ENCODE measurements at places on chromosomes 12 and 14.

- no peak for DNase-seq
Measured at GRCh38 chr12:22626406-22626805, 1.4 kb downstream of the ETNK1 start.

DNA sequence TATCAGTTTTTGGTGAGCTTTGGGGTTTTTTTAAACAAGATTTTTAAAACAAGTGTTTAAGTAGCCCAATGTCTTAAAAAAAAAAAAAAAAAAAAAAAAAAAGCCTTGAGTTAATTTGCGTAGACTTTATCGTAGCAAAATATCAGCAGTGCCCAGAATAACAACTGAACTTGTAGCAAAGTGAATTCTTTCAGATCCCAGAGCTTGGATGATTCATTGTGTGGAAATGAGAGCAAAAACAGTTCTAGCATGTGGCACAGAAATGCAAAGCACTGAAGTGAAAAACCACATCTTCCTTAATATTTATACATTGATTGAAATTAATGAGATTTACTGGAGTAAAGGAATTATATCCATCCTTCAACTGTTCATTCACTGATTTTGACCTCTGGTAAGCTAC lies 258.1 kb downstream of the EGLN3 start:
- DNase-seq, result no peak

GRCh38 chr14:44428231-44428945 lies 78.7 kb downstream of the FSCB start:
- DNase-seq, result no peak

DNA sequence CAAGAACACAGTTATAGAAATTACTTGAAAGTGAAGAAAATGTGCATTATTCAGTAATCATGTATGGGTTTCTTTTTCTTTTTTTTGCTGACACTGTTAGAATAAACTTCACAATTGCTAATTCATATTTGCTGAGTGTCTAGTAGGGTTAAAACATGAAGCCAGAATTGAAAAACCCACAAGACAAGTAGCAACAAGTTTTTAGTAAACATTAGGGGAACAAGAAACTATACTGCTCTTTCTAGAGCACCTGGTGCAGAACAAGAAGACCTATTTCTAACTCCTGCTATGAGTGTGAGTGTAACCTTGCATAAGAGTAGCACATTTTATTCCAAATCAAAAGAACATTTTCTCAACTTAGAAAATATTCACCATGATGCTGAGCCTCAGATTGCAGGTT lies 83.2 kb downstream of the ITPR2 start:
- DNase-seq, result no peak

DNA sequence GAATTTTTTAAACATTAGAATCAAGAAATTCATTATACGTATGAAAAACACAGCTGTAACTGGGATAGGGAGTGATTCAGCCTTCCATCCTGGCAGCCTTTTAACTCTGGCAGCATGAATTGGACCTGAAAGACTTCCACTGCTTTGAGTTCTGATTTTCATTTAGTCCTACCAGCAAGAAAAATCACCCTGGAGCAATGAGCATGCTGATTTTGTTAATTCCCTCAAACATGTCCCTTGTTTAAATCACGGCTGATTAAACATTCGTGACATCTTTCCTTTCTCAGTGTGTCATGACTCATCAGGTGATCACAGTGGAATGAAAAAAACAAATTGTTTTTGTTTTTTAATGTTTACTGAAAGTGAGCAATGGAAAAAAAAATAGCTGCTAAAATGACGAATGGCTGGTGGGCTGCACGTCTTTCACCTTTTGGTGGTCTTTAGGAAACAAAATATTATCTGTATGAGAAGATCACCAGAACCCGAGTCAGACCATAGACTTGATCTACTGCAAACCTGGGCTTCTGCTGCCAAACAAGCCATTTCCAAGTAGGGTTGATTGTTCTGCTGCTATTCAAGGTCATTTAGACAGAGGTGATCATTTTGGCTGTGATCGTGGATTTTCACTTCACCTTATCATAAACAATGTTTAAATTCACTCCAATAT lies 67.0 kb upstream of the CAND1 start:
- no peak for DNase-seq

DNA sequence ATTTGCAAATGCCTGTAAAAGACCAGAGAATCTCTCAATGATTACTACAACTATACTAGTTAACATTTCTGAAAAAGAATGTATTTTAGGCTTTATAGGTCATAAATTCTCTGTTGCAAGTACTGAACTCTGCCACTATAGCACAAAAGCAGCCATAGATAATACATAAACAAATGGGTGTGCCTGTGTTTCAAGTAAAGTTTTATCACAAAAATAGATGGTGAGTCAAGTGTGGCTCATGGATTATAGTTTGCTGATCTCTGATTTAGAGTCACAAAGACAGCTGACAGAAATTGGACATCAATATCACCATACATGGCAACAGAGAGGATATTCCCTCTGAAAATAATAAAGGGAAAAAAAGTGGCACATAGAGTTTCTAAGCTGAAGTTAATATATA lies 68.1 kb downstream of the FSCB start:
- DNase-seq, result no peak

DNA sequence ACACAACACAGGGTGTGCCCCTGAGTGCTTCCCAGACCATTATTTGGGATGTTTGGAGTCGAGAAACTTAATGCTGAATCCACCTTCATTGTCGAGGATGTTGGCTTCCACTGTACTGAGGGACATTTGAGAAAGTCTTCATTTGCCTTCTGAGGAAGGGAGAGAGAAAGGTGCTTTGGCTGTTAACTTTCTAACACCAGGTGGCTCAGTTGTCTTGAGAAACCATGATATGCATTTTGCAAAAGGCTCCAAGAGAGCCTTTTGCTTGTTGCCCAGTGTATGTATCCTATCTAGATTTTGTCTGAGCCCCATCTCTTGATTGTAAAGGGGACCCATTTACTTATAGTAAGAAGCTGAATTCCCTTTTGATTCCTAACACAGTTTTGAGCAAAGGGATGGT lies 28.6 kb upstream of the NRXN3 start:
- no peak for DNase-seq

DNA sequence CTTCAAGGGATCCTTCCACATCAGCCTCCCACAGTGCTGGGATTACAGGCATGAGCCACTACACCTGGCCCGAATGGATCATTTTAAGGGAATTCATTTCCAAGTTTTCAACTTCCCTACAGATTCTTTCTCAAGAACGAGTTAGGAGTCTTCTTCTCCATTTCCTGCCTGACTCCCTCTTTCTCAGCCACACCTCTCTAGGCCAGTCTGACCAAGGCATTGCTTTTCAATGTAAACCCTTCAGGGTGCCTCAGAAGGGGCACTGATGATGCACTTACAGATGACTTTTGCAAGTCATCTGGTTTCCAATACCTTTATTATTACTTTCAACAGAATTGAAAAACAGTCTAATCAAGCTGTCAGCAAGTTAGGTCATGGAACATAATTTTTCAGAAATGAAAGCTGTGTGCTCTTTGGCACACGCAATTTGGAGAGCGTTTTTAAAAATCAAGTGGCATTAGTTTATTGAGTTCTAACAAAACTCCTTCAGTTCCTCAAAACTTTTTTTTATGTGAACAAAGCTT lies 47.2 kb downstream of the SVOP start:
- DNase-seq, result no peak

- DNase-seq, result no peak
Measured at GRCh38 chr14:100532154-100532861, 54.9 kb downstream of the BEGAIN start.
